Endothelial cell of umbilical vein (primary cell): ENCODE measurements at places on chromosomes 2 and 18.
A peak's percentile ranks its signal among the peaks of the same experiment; 100 is the strongest.

DNA sequence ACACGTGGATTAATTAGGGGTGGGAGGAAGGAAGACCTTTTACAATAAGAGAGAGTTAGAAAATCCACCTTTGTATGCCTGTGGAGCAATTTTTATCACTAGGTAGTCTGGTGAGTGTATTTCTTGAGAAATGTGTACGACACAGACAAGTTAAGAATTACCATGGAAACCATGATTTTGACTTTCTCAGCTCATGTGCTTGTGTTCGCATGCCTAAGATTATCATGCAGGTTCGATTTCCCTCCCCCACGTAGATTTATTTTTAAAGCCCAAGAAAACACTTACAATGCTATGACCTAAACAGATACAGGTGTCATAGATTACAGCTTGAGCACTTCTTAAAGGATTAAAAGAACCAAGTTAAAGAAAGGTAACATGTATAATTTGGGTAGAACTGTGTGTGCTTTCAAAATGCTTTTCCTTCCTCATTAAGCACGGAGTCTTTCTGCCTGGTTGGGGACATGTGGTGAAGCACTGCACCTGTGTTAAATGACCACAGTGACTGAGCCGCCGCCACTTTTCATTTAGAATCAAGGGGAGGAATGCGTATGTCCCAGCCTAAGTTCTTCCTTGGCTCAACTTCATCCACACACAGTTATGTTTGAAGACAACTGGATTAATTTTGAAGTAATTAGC lies 16.6 kb downstream of the SERTAD2 start:
- DNase-seq, result no peak

GRCh38 chr2:69141061-69141460 lies 128.1 kb downstream of the ANTXR1 start:
- DNase-seq, result no peak

DNA sequence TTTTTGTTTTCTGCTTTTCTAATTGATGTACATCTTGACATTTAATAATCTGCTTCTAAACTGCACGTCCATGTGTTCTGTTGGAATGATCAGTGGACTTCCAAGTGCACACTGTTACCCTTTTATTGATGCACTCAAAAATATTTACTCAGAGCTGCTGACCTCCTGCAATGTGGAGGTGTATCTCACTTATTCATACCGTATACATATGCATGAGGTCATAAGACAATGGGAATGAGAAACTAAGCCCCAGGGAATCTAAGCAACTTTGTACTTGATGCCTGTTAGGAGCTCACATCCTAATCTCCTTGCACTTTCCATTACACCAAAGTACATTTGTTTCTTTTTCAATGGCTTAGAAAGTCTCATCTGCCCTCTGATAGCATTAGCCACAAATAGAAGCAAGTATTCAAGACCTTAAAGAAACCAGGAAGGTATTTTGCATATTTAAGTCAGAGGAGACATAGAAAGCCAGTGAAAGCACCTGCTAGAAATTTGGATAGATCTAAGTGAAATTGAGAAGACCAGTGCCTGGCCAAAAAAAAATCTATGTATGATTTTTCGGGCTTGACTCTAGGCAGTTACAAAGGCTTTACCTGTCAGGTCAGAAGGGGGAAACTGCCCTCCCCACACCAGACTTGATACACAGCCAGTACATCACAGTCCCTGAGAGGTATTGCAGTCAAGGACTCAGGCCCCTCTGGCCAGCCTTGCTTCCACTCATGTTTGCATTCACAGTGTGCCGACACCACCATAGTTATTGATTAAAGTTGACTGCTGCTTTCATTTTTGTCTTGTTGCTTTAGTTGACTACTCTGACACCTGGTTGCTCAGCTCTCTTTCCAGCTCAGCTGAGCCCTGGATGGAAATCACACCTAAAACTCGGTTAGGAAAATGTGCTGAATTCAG lies 391.7 kb upstream of the CYRIA start:
- no peak for DNase-seq

DNA sequence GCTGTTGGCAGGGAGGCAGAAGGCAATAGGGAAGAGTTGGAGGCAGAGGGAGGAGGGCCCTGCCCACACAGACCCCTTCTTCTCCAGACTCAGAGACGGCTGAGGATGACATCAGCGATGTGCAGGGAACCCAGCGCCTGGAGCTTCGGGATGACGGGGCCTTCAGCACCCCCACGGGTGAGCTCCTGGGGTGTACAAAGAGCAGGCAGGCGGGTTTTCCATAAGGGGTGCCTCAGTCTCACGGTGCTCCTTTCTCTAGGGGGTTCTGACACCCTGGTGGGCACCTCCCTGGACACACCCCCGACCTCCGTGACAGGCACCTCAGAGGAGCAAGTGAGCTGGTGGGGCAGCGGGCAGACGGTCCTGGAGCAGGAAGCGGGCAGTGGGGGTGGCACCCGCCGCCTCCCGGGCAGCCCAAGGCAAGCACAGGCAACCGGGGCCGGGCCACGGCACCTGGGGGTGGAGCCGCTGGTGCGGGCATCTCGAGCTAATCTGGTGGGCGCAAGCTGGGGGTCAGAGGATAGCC lies 10.0 kb downstream of the SPEG start:
- DNase-seq, result no peak

DNA sequence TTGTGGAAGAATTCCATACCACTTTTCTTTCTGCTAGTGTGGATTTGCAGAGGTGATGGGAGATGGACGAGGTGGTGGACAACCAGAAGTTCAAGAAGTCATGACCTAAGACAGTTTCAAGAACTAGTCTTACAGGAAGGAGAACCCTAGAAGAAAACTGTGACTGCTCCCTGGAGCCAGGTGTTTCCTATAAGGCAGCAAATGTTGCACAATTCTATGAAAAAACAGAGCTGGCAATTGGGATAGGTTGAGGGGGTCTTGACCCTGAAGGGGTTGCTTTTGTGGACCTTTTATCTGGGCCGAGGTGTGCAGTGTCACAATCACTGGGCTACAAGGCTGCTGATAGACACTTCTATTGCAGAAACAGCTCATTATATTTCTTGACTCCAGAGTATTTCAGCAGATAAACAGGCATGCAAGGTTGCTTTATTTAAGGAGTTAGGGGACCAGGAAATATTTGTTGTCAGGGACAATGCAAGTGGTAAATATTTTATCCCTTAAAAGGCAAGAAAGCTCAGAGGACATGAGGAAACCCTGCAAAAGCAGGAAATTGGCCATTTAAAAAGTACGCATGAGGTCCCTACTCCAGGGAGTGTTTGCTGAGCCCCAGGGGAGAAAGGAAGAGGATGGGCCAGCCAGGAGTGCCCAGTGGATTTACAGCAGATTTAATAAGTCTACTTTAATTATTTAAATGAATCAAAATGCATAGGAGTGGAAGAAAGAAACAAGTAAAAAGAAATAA lies 22.9 kb downstream of the APCDD1 start:
- DNase-seq, result no peak

- DNase-seq, result no peak
Observed at GRCh38 chr2:97900806-97901205, 94.9 kb downstream of the TMEM131 start.

- DNase-seq, result no peak
Observed at GRCh38 chr2:241773511-241774418, 2.9 kb upstream of the GAL3ST2 start.

- DNase-seq, result peak; percentile 99
Observed at GRCh38 chr2:151922845-151923666, 94.8 kb upstream of the ARL5A start.

- DNase-seq, result no peak
Observed at GRCh38 chr2:217632043-217632442, 370.8 kb downstream of the TNS1 start.

DNA sequence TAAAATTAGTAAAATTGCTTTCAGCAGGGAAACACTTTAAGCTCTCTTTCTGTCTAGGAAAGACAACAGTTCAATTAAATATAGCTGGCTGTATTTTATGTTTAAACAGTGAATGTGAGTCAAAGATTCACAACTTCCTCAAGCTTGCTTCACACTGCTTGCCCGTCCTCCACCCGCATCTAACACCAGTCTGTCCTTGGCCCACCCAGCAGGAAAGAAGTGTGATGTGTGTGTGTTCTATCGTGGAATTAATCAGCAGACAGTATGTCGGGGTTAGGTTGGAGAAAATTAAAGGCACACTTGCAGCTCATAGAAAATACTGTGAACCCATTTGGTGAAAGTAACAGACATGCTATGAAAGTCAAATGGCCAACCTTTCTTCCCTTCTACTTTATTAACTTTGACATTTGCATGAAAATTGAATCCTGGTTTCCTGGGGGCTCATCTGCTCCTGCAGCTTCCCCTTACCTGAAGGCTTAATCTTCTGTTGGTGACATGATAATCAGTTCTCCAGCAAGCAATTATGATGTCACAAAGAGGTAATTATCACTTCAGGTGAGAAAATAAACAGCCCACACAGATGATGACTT lies 182.0 kb downstream of the UXS1 start:
- peak; percentile 53 for DNase-seq

- DNase-seq, result no peak
Observed at GRCh38 chr2:8592736-8593135, 89.1 kb upstream of the ID2 start.

- no peak for DNase-seq
Observed at GRCh38 chr2:109685453-109685852, 71.3 kb downstream of the SOWAHC start.

DNA sequence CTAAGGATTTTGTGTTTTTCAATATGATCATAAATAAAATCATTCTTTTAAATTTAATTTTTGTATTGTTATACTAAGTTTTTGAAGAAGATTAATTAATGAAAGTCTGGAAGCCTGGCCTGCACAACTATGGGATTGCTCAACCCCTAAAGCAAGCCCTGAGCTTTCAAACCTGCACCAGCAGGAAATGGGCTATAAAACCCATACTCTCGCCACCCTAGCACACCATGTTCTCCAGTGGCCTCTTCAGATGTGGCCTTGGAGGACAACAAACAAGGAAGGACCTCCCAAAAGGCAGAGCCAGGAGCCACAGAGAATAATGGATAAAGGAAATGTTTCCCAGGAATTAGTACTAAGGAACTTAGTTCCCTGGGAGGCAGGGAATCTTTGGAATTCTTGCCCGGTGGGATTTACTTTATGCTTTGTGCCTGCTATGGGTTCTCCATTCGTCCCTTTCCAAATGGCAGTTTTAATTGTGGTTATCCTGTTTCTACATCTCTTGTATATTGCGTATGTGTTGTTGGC lies 212.5 kb downstream of the ZFP36L2 start:
- no peak for DNase-seq

DNA sequence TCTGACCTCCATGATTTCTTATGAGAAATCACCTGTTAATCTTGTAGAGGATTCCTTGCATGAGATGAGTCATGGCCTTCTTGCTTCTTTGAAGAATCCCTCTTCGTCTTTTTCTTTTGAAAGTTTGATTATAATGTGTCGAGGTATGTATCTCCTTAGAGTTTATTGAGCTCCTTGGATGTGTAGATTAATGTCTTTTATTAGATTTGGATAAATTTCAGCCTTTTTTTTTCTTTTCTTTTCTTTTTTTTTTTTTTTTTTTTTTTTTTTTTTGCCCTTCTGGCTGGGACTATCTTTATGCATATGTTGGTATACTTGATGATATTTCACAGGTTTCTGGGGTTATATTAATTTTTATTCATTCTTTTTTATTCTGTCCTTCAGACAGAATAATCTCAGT lies 72.3 kb upstream of the ITGA4 start:
- no peak for DNase-seq

GRCh38 chr2:63539416-63540162 lies 48.7 kb downstream of the WDPCP start:
- no peak for DNase-seq

GRCh38 chr2:71503837-71504236 lies 50.5 kb downstream of the DYSF start:
- peak; percentile 62 for DNase-seq

- DNase-seq, result peak; percentile 70
Observed at GRCh38 chr2:223260681-223261080, 208.7 kb downstream of the KCNE4 start.

DNA sequence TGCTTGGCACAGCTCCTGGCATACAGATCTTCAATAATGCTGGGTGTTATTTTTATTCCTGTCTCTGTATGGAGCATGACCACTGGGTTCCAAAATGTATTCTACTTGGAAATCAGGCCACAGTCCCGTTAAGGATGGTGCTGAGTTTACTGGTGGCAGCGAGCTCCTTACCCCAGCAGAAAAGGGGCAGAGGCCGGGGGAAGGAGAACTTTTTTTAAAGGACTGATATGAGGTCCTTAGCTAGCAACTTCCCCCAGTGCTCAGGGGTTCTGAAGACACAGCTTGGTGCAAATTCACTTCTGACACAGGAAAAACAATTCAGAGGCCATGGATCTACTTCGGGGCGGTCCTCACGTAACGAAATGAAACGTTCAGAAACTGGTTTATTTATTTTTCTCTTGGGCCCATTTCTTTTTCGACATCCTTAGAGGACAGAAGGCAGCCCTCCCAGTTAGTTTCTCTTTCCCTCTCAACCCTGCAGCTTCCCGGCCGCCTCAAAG lies 872 bp downstream of the RDH14 start:
- DNase-seq, result no peak

GRCh38 chr2:24382363-24383073 lies 22.2 kb upstream of the ITSN2 start:
- peak; percentile 66 for DNase-seq

DNA sequence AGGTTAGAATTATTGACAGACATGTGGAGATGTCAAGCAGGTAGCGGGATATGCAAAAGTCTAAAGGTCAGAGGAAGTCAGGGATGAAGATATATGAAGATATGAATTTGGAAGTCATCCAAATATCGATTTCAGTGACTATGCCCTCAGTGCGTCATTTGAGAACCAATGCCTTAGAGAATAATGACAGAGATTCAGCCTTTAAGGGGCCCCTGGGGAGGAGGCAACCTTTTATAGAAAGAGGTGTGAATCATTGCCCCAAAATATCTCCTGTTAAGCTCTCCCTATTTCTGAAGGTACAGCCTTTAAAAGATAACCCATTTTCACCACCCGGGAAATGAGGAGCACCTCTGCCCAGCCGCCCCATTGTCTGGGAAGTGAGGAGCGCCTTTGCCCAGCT lies 223.4 kb downstream of the NCKAP5 start:
- DNase-seq, result no peak

DNA sequence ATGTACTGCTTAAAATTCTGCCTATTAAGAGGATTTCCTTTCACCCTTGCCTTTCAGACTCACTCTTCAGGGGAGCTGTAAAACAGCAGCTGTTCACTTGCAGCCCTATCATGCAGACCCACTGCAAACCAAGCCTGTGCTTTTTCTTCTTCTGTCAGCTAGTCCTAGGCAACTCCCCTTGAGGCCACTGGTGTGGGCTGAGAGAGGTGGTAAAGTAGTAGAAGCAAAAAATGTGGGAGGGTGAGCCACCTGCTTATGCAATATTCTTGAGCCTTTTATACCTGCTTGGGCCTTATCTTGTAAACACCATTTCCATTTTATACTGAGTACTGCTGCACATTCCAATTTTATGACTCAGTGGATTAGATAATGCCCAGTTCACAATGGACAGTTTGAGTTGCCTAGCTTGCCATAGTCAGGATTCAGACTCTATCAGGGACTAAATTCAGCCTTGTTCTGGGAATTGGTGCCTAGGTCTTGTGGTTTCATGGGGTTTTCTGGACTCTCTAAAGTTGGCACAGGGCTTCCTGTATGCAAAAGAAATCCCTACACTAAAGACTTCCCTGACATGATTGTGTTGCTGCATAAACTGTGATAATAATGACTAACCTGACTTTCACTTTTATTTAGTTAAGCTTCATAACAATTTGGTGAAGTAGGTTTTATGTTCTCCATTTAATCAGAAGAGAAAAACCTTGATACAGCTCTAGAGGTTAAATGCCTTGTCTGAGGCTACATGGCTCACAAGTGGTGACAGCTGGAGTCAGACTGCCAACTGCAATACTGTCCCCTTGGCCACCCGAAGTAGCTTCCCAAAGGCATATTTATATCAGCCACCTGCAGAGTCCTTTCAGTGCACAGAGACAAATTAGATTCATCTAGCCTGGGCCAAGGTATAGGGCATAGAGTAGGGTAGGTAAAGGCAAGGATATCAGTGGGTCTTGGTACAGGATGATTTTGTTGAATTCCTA lies 47.4 kb upstream of the KDM3A start:
- DNase-seq, result peak; percentile 59
